Esophagus squamous epithelium (tissue), 5 donors: ENCODE measurements at places on chromosomes 11 and 22.

DNA sequence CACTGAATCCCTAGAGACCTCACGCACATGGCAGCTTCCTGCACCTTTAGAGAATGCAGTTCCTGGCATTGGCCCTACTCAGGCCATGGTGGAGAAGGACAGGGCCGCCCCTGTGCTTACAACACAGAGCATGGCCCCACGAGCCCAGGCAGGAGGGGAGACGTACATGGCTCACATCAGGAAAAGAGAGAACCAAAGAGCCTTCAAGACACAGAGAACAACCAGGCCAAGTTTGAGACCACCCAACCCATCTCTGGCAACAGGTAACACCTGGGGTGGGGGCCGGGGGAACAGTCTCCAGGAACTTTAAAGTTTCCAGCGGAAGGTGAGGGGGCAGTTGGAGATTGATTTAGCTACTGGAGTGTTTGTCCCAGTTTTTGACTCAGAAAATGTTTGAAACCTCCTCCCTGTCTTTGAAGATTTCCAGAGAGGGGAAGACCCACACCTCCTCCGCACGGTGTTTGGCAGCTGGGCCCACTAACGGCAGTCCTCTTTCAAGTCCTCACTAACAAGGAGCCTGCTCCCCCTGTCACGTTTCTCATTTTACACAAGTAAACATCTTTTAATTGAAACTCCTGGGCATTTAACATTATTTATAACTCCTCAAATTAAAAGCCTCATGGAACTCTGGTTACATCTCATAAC, 1423.8 kb downstream of the TBC1D22A start:
- DNase-seq, result no peak

DNA sequence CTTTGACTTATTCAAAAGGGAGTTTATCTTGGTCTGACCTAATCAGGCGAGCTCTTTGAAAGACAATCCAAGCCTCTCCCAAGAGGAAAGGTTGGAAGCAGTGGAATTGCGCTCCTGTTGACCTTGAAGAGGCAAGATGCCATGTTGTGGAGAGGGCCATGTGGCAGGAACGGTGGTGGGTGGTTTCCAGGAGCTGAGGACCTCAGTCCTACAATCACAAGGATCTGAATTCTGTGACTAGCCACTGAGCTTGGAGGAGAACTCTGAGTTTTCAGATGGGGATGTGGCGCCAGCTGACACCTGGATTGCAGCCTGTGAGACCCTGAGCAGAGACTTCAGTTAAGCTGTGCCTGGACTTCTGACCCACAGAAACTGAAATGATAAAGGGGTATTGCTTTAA, 6.0 kb upstream of the CBX6 start:
- DNase-seq, result no peak

DNA sequence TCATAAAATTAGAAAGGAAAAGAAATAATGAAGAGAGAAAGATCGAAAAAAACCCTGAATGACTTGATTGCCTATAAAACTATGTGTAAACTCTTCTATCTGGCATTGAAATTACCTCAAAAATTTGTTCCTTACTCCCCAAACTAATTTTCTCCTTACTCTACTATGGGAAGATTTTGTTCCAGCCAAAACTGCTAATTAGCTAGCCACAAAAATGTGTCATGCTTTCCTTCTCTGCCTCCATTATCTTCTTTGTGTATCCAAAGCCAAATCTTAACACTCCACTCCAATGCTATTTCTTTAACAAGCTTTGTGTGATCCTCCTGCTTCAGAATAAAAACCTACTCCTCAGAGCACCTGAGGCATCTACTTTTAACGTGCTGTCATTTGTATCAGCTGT, 831.2 kb downstream of the METTL15 start:
- DNase-seq, result no peak

GRCh38 chr11:94297985-94298576, 6.3 kb upstream of the IZUMO1R start:
- no peak for DNase-seq

- DNase-seq, result no peak
Measured at GRCh38 chr11:7538031-7538430, 24.2 kb downstream of the PPFIBP2 start.

DNA sequence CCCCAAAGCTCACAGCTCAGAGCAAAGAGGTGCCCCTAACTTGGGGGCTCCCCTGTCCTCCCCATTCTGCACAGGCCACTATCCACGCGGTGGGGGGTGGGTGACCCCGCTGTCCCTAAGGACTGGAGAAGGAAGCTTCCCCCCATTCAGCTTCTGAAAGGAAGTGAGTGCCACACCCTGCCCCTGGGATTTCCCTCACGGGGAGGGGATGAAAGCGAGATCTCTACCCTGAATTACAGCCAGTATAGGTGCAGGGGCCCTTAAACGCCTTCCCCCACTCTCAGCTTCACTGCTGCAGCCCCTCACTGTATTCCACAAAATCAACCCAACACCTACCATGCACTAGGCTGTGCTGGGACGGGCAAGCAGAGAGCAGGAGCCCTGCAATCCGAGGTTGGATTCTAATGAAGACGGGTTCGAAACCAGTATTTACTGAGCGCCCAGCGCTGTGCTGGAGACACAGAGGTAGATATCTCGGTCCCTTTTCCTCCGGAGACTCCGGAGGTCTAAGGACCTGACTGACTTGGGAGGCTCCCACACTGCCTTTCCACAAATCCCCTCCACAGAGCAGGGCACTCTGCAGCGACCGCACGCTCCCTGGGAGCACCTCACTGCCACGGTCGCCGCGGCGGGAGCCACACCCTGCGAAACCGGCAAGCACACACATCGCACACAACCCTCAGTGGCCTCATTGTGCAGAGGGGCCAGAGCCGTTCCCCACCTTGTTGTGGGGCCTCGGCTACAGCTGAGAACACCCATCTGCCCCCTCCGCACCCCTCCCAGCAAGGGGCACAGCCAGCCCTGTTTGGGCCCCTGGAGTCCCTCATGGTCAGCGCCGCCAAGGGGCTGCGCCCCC, 1.8 kb downstream of the AHNAK start:
- DNase-seq, result no peak
